ENCODE measurements at places on chromosomes 16 and 17.

DNA sequence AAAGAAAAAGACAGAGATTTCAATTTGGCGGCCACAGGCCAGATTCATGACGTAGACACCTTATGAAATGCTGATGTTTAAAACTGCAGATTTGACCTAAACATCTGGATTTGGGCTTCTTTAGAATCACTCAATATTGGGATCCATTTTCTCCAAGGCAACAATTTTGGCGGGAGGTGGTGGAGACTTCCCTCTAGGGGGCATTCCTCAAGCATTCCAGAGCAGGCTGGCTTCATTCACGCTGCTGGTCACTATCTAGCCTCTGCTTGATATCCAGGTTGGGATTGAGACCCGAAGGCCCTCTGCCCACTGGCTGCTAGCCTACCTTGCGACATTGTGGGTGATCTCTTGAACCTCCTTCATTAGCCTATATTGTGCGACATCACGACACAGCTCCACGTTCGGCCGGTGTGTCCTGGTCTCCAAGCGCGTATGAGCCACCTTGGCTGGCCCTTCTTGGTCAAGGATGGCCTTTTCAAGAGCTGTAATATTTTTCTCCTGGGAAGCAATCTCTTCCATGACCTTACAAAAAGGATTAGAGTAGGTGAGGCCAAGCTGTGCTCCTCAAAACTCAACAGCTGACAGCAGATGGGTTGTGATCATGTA is 24.5 kb downstream of the FBXO39 start:
- no peak for DNase-seq

- no peak for DNase-seq
Observed at GRCh38 chr16:65572156-65572555, 450.3 kb upstream of the CDH11 start.

- no peak for DNase-seq
Observed at GRCh38 chr17:79504181-79504605, 106.7 kb downstream of the RBFOX3 start.

DNA sequence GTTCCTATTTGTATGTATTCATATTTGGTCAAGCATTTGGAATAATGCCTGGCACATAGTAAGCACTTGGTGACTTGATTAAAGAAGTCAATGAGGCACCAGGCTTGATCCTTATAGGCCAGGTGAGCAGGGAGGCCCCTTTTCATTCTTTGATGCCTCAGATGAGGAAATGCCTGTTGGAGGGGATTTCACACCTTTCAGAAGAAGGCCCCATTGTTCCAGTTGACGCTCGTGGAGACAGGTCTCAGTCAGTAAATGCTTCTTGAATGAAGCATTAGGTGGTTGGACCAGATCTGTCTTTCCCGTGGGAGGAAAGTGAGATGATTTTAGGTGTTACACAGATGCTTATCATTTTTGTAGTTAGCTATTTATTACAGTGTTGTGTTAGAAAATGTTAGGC is 13.0 kb downstream of the LCMT1 start:
- DNase-seq, result no peak
